Cardiac fibroblast (primary cell): ENCODE measurements at places on chromosomes 5 and 9.

DNA sequence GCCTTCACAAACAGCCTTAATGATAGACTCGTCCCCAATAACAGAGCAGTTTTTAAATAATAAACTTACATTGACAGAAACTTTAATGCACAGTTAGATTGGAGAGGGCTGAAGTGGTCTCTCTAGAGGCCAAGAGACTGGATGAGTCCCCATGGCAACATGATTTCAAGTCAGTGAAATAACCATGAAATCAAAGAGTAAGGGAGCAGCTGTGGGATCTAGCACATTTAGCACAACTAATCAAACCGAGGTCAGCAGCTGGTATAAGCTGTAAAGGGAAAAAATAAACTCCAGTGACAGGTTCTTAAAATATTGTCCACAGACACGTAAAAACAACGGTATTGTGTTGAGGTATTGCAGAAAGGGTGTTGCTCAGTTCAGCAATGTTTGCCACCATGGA is 916.6 kb downstream of the DNAH5 start:
- no peak for DNase-seq

DNA sequence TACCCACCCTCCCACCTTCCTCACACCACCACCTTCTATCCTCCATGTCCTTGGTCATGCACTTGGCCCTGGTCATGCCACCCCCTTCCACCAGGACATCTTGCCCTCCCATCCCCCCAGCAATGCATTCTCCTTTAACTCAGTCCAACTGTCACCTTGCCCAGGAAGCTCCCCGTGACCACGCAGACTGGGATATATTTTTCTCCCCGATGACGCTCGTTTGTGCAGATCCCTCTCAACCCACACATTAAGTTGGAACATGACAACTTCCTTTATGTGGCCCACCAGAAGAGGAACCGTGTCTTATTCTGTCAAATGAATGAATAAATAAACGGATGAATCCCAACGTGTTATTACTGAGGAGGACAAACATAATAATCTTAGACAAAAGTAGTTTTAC is 82.8 kb upstream of the TAS2R1 start:
- no peak for DNase-seq

DNA sequence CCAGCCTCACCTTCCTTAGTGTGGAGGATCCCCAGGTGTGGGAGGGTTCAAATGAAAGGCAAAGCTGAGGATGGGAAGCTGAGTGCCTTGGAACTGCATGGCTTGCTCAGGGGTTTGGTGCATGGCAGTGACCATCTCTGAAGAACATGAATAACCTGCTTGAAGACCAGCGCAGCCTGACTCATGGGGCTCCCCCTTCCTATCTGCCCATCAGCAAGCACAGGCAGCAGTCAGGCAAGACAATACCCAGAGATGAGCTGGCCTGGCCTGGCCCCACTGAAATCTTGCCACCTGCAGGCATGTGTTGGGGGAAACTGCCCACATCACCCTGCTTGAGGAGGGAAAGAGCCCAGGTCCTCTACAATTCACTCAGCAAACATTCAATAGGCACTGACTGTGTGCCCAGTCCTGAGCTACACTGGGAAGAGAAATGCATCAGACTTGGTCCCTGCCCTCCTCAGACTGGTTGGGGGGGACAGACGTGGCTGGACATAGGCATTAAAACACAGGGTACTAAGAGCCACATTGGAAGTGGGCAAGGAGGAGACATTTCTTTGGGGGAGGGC is 105.0 kb upstream of the ALDH1B1 start:
- DNase-seq: no peak

DNA sequence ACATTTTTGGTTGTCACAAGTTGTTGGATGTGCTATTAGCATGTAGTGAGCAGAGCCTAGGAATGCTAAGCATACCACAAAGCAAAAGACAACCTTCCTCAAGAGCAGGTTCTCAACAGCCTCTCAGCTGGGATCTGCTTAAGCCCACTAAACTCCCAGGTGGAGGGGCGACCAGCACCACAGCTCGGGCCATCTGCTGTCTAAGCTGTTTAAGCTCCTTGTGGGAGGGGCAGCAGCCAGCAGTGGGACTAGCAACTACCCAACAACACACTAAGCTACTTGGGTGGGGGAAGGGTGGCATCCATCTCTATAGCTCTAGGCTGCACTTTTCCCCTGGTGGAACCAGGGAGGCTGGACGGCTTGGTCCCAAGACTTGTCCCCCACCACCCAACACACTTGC is 1052.7 kb upstream of the ARRDC3 start:
- DNase-seq: no peak

- DNase-seq: peak; percentile 87
These were observed 14.8 kb downstream of the SUB1 start for GRCh38 chr5:32600054-32600622.
